ENCODE measurements at places on chromosomes 5 and 9. TPM values are rescaled to one million over a fixed set of nuclear protein-coding genes. Genes with fewer than 3 reads are reported as not detected.

Gene SPINK6
- total RNA-seq: 0.27 TPM

Gene SSBP2
- total RNA-seq: 11.8 TPM

Gene CRB2
- total RNA-seq: 0.15 TPM

Gene IFNB1
- not detected for total RNA-seq

Gene EHMT1
- total RNA-seq: 47.7 TPM

Gene GPR21
- total RNA-seq: not detected

Gene CDX1
- total RNA-seq: not detected

Gene C7
- total RNA-seq: not detected

Gene RNF180
- total RNA-seq: 0.42 TPM

Gene CER1
- total RNA-seq: not detected

Data from A549 treated with dexamethasone at 1 μM for 4 hours (cell line).